SW480 (cell line): ENCODE measurements at places on chromosomes 3 and 15.

DNA sequence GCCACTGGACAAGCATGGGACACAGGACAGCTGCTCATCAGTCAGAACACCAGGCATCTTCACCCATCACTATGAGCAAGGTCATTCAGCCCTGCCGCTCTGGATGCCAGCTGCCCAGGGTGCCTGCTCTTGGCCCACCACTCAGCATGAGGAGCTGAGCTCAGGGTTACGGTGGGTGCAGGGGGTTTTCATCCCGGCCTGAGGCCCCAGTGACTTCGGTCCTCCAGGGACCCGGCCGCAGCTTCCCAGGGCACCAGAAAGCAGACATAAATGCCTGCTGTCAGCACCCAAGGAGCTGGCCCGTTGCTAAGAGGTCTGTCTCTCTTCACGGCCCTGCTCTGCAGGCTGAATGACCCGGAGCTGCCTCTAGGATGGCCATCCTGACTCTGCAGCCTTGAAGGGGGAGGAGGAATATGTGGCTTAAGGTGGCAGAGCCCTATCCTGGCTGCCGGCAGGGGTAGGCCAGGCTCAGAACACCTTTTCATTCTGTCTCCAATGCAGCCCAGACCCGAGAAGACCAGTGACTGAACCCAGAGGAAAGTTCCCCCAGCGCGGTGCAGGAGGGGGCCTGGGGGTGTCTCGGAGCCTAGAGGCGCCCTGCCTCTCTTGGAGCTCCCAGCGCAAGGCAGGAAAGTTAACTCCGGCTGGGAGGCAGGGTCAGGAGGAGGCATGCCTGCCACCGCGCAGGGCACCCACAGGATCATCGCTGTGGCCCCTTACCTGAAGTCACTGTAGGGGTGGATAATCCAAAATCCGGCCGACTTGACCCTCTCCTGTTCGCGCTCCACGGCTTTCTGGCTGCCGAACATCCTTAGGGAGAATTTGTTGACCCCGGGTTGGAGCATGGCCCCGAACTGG is 1.8 kb downstream of the HCN4 start:
- DNase-seq: no peak

GRCh38 chr3:59982510-59982909 is 932.7 kb upstream of the CFAP20DC start:
- DNase-seq: no peak

GRCh38 chr15:31732726-31733125 is 297.6 kb upstream of the CHRNA7 start:
- DNase-seq: no peak

DNA sequence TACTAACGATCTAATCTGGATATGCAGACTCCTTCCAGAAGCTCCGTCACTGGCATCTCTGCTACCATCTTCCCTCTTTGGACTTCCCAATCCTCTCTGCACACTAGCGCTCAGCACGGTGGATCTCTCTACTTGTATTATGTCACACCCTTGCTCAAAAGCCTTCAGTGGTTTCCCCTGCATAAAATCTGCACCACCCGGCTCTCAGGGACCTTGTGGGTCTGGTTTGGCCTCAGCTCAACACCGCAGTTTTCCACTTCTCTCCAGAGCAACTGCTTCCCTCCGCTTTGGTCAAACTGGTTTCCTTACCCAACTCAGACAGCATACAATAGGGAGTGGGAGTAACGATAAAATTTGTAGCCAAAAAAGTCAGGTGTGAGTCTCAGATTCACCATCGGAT is 30.7 kb upstream of the HES1 start:
- DNase-seq: no peak
